ENCODE measurements at places on chromosomes 2 and 18.

DNA sequence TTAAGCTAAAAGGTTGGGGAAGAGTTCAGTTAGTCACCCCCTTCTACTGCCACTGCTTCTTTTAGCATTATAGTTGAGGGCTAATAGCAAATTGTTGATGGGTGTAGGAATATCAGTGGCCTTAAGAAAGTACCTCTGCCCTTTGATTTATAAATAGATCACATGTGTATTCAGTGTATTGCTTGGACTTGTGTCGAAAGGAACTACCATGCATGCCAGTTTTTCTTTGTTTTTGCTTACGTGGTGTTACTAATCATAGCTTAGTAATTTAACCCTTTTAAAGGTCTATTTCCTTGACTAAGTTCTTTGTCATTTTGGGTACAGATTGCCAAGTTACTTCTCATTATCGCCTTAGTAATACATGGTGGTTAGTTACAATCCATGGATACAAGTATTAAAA is 85.6 kb downstream of the MIB1 start:
- DNase-seq, result no peak

DNA sequence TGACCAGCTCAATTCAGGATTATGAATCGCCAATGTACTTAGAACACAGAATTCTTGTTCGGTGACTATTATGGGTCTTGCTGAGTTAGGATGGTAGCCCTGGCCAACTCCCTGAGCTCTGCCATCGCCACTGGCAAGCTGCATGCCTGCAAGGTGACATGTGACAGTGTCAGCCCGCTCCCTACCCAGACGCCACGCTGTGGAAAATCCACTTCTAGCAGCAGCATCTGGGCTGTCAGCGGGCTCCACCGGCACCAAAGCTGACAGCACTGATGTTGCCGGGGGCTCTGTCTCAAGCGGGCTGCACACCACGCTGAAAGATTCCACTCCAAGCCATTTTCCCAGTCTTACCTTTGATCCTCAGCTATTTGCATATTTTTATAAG is 100.7 kb downstream of the MYT1L start:
- no peak for DNase-seq

GRCh38 chr2:9538000-9538507 is 17.6 kb downstream of the ADAM17 start:
- DNase-seq, result no peak

- DNase-seq, result no peak
These were observed 19.4 kb downstream of the COA5 start for GRCh38 chr2:98588880-98589431.

GRCh38 chr2:178404368-178404767 is 46.6 kb downstream of the PRKRA start:
- no peak for DNase-seq

GRCh38 chr18:3458952-3459853 is 9.2 kb downstream of the TGIF1 start:
- no peak for DNase-seq

- no peak for DNase-seq
These were observed 200.9 kb downstream of the FAM210A start for GRCh38 chr18:13525381-13526029.

GRCh38 chr18:9946831-9947230 is 33.0 kb downstream of the VAPA start:
- no peak for DNase-seq

DNA sequence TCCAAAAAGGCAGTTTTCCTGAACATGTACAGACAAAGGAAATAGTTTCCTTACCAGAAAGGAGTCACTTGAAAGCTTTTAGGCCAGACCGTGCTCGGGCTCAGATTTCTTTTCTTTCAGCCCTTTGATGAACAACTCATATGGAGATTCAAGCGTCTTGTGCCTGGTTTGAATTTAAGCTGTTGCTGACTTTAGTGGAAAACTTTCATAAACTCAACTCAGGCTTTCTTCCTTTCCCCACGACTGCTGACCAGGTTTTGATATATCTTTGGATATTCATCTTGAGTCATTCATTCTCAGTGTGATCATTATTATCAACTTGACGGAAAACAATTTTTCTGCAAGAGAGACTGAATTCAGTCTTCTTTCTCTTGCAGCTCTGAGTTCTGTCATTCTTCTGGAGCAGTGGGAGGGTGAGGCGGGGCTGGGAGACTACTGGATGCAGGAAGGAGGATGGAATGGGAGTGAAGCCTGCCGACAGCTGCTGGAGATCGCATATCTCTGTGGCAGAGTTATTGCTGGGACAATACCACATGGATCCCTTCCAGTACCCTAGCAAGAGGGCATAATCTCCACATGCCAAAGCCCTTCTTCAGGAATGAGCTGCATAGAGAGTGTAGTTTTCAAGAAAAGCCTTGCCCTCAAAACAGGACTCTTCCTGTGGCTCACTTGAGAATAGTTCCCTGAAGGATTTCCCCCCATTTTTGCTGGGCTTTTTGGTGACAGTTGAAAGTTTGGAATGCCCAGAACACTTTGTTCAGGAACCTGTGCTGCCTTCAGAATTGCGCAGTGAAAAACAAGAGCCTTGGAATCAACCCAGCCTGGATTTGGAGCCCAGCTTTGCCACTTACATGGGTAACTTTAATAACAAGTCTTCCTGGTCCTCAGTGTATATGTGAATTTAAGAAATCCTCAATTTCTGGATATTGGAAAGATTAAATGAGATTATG is 364.4 kb downstream of the ZNF521 start:
- no peak for DNase-seq

- DNase-seq, result no peak
These were observed 253.1 kb upstream of the ZNF521 start for GRCh38 chr18:25604894-25605597.

DNA sequence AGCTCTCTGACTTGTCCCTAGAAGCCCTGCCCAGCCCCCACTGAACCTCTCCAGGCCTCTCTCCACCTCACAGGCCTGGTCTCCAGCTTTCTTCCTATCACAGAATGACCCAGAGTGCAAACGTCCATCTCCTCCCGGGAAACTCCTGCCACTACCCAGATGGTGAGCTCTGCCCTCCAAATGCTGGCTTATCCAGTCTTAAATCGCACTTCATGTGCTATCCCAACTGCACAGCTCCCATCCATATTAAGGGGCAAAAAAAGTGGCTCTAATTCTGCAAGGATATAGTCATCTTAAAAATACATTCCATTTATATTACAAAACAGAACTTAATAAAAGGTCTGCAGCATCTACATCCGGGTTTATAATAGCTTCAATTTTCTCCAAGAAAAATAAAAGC is 70.8 kb upstream of the CDC42EP3 start:
- DNase-seq, result no peak

DNA sequence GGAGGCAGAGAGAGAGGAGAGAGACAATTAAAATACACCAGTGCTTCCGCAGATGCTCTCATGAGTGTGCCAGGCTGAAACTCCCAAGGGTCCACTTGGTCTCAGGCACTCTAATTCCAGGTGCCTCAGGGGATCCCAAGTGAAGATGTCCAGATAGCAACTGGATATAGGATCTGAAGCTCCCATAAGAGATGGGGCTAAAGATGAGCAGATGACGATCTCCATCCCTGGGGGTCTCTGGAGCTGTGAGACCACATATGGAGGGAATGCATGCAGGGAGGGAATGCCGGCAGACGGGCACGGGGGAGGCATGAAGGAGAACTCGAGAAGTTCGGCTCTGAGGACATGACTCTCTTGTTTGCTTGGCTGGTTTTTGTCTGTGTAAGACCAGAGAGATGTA is 223.7 kb upstream of the RAB6C start:
- no peak for DNase-seq

GRCh38 chr2:223925106-223925505 is 20.0 kb downstream of the WDFY1 start:
- no peak for DNase-seq

- DNase-seq, result no peak
These were observed 196.6 kb upstream of the CELF4 start for GRCh38 chr18:37762076-37762621.

Measured in renal cortex interstitium (tissue), 15 donors.